ENCODE measurements at places on chromosomes 1 and 21. TPM values are rescaled to one million over a fixed set of nuclear protein-coding genes. Genes with fewer than 3 reads are reported as not detected.
A peak's percentile ranks its signal among the peaks of the same experiment; 100 is the strongest.

GRCh38 chr1:59410457-59410856 is 113.6 kb downstream of the FGGY start:
- DNase-seq = no peak

- DNase-seq = no peak
These were observed 42.3 kb downstream of the CC2D1B start for GRCh38 chr1:52323731-52324130.

The C1orf198 gene
- total RNA-seq = 74.4 TPM

The FCER1G gene
- total RNA-seq = not detected

The LENEP gene
- not detected for total RNA-seq

The HRNR gene
- total RNA-seq = not detected

The C1QTNF12 gene
- total RNA-seq = 0.36 TPM

DNA sequence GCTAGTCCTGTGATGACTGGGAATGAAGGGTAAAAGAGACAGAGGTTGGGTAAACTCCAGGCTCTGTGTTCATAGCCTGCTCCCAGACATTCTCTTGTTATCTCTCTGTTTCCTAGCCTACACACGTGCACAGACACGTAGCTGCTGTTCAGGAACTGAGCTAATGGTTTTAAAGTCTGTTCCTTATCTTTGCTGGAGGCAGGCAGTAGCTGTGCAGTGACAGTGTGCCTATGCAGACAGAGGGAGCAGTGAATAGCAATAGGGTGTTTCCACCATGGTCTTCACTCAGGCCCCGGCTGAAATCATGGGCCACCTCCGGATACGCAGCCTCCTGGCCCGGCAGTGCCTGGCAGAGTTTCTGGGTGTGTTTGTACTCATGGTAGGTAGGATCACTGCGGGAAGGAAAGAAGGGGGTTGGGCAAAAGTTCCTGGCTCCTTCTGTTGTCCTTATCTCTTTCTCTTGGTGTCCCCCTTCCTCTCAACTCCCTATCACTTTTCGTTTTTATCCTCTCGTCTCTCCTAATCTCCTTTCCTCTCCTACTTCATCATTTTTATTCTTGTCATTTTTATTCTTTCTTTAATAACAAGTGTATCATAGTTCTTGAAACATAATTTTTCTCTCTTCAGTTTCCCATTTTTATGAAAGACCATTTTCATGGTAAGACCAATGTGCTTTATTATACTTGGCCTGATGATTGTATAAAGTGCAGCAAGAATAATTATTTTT is at the start of gene AQP10:
TSS of gene AQP10 (plus strand) at position 212 of the 727 bp plus-strand sequence. CDS start at position 275, 63 bp downstream.
- peak; percentile 38 for DNase-seq

DNA sequence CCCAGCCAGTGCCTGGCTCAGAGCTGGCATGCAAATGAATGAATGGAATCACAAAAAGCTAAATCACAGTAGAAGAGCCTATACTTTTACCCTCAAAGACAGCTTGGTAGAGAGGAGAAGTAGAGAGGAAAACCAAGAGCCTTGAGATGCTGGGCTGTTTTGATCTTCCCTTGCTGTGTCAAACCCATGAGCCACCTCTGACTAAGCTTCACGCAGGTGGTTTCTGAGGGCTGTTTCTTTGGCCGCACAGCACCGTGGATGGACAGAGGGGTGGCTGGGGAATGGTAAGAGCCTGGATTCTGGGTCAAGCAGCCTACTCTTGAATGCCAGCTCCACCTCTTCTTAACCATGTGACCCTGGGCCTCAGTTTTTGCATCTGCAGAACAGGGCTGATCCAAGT is 18.6 kb downstream of the ABCG1 start:
- no peak for DNase-seq

DNA sequence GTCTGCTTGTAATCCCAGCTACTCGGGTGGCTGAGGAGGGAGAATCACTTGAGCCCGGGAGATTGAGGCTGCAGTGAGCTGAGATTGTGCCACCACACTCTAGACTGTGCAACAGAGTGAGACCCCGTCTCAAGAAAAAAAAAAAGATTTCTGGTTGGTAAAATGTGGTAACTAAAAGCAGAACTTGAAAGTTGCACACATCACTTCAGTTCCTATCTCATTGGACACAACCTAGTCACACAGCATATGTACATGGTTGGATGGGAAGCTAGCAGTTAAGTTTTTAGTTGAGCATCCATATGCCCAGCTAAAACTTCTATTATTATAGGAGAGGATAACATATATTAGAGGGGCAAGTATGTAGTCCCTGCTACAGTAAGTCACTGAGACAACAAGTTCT is 22.1 kb downstream of the BCAS2 start:
- no peak for DNase-seq

The TNFRSF4 gene
- not detected for total RNA-seq

DNA sequence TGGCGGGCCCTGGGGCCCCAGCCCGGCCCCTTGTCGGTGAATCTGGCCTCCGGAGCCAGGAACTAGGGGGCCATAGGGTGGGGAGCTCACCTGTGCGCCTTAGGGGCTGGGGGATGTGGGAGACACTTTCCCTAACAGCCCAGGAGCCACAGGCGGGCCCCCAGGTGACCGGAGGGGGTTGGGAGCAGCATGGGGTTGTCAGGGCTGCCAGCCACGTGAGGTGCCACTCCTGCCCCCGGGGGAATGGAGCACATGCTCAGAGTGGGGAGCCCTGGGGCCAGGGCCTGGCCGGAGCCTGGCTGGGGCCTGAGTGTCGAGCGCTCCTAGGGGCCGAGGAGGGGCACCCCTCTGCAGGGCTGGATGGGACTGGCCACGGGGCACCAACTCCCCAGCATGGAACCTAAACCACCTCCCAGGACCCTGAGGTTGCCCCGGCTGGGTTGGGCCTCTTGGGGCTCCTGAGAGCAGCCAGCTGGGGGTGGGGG is 19.9 kb downstream of the PRXL2B start:
- DNase-seq = no peak

DNA sequence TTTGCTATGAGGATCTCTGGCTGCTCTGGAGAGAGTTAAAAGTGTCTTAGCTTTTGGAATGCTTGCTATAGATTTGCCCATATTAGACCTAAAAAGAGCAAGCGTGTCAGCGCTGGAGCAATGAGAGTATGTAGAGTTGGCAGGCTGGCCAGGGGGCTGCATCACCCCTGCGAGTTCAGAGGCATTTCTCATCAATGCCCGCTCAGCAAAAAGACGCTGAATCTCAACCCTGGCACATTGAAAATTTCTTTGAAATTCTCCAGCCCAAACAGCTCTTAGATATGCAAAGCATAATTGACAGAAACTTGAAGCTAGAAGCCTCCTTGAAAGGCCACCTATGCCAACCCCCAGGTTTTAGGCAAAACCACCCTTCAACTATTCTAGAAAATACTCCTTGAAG is 135.5 kb upstream of the F3 start:
- no peak for DNase-seq

GRCh38 chr1:53265581-53265980 is 27.3 kb upstream of the MAGOH start:
- DNase-seq = no peak

DNA sequence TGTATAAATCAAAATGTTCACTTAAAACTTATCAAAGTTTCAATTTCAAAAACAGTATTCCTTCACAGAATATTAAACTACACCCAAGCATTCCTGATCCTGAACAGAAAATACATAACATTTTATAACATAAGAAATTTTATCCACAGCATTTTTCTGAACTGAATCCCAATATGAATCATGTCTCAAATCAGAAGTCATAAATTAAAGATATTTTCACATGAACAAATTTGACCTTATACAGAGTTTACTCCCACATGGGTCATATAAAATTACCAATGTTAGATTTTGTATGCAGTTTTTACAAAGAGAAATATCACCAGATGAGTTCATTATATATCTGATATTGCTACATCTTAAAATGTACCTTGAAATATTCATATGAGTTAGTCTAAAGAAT is 48.6 kb upstream of the ASPM start:
- peak; percentile 18 for DNase-seq

The FAM229A gene
- total RNA-seq = 0.36 TPM

DNA sequence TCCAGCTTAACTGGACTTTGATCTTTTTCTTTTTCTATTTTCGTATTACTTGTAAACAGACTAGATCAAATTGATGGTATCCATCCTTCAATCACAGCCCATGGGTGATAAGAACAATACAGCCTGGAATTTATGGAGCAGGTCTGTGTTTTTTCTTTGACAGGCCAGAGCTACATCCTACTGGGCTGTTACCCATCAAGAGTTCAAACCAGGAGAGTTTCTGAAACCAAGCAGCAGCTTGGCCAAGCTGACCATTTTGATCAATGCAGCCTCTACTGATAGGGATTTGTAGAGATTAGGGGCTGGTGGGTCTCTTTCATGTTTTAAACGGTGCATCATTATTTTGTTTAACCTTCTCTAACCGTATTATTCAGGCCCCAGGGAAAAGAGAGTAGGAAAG is 24.3 kb upstream of the CCDC190 start:
- no peak for DNase-seq

DNA sequence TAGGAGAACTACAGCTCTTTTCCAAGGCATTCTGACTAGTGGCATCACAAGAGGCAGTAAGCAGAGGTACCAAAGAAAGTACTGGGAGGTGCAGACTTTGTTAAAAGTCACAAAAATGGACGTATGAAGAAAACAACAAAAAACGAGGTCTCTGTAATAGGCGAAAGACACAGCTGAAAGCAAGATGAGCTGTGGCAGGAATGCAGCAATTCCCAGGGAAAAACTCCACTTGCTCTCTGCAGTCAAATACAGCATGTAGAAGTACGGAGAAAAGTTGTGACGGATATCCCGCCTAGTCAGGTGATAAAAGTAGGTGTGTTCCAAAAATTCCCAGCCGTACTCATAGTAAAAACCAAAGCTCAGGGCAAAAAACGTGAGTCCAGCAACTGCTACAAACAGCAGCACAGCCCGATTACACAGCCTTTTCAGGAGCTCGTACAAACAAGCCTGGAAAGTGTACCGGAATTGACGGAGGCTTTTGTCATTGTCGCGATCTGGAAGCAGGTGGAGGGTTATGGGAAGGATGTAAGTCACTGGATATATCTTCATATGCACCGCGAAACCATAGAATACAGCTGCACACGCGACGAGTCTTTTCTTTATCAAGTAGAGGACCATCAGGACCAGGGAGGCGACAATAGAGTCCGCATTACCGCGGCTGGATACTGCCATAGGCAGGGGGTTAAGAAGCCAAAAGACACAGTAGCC is 979 bp downstream of the PIGM start:
- no peak for DNase-seq

DNA sequence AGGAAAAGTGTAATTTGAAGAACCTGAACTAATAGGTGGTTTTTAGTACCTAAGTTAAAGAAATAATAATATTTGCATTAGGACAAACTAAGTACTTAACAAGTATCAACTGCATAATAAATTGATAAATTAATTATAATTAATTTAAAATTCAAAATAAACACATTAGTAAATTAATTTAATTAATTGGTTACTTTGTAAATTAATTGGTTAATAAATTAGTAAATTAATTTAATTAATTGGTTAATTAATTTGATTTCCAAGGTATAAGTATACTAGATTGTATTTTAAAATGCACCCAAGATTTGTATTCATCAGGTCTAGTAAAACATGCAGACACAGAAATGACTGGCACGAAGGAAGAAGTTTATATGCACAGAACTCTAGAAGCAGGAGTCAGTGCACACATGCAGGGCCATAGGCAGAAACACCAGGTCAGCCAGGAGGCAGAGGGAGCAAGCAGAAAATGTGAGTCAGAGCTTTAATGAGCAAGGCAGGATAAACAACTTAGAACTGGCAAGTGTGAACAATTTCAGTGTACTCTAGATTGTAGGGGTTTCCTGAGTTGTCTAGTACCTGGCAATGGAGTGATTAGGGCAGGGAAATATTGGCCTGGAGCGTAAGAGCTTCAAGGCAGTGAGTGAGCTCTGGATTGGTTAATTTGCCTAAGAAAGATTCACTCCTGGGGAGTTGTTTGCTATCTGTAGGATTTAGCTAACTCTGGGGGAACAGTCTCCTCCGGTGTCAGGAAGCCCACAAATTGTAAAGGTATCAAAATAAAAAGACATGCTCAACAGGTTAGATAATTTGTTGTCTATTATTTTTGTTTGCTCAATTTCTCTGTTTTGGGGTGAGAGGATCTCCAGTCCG is 665.7 kb downstream of the MRPL39 start:
- no peak for DNase-seq

- no peak for DNase-seq
These were observed 156.3 kb downstream of the CLIC6 start for GRCh38 chr21:34825101-34825500.

The CENPL gene
- 21.9 TPM for total RNA-seq

The TUFT1 gene
- total RNA-seq = 33.3 TPM

The HNRNPCL1 gene
- not detected for total RNA-seq

DNA sequence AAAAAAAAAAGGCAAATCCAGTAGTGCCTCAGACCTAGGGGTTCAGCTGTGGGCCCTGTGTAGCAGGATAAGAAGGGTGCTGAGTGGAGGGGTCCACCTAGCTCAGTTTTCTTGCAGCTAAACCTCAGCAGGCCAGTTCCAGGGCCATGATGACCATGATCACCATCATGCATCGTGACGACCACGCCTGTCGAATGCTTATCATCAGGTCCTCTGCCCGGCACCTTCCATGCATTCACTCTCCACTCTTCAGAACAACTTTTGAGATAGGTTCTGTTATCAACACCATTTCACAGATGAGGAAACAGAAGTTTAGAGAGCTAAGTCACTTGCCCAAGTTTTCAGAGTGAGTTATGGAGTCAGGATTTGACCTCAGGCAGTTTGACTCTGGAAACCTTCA is 54.9 kb downstream of the ACBD3 start:
- no peak for DNase-seq

DNA sequence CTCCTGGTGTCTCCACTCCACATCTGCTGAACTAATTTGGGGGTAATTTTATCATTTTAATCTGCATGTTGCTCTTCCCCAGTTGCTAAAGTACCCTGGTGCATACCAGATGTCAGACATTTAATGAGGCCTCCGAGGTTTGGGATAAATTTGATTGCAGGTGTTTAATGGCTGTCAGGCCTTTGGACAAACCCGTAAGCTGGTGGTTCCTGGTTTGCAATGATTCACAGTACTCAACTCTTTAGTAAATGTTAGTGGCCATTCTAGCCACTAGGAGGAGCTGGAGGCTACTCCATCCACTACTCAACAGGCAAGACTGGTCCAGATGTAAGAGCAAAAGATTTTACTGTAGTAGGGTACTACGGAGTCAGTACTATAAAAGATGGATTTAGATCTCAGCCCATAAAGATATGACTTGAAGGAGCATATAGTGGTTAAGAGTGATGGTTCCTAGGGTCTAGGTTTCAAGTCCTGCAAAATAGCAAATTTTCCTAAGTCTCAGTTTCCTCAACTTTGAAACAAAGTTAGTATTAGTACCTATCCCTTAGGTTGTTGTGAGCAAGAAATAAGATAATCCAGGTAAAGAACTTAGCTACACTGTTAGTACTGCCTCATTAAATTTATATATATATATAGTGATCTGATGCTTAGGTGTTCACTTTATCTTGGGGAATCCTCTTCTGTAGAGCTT is 132.8 kb downstream of the SNX7 start:
- DNase-seq = peak; percentile 72

The AK5 gene
- 54.7 TPM for total RNA-seq

The S100A3 gene
- total RNA-seq = 2.9 TPM

DNA sequence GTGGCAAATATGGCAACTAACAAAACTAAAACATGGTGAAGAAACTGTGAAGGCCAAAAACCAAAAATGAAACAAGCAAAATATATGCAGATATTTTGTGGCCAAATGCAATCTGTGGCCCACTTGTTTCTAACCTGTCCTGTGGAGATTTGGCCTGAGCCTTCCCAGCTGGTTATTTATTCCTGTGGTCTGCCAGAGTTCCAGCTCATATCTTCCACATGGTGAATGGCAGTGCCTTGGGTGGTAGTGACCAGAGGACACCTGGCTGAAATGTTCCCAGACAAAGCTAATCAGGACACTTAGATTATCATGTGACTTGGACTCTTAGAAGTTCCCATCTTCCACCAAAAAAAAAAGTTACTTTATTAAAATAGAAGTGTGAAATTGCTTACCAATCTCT is 39.7 kb downstream of the RNASEL start:
- DNase-seq = no peak

GRCh38 chr1:178746345-178746744 is 21.3 kb downstream of the RALGPS2 start:
- no peak for DNase-seq
